Aorta (tissue), 5 donors: ENCODE measurements at places on chromosomes 4 and X. TPM values are rescaled to one million over a fixed set of nuclear protein-coding genes. Genes with fewer than 3 reads are reported as not detected.

The HTR2C gene
- not detected for total RNA-seq

The BEX4 gene
- total RNA-seq, result 39.6 TPM

The OTUD6A gene
- total RNA-seq, result not detected

The PDCL2 gene
- not detected for total RNA-seq

The SUPT20HL1 gene
- 0.15 TPM for total RNA-seq

The SSX2 gene
- not detected for total RNA-seq

The POLN gene
- total RNA-seq, result 3.2 TPM

DNA sequence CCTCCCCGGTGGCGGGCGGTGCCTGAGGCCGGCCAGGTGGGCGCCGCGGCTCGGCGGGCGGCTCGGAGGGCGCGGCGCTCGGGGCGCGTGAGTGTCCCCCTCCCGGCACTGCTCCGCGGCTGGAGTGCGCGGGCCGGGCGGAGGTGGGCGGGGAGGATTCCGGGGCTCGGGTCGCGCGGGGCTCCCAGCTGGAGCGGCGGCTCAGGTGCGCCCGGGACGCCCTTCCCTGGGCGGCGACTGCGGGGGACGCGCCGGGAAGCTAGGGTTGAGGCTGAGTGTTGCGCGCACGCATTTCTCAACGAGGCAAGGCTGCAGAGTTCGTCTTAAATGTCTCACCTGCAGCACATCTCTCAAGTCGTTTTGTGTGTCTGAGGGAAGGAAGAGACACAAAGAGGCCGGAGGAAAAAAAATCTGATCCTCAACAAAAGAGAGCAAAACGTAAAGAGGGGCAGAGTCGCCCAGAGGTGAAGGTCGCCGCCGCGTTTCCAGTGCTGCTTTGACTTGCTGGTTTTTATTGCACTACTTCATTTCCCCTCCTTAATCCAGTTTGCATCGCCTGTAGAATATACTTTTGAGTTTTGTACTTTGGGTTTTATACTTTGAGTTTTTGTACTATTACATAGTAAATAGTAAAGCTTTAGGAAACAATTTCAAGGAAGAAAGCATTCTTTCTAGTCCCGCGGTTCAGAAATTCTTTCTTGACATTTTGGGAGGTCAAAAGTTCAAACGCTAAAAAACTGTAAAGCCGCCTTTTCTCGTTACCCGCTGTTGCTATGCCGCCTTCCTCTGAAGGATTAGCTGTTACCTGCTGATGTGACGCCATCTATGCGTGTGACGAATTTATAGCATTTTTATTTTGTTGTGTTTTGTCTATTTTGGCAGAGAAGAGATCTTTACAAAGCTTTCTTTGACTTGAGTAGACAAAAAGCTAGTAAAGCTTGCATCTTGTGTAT lies 106.5 kb upstream of the STOX2 start:
- H3K36me3 ChIP-seq, result no peaks in the 10 kb centered on the region
- peak overlapping the region; percentile 31 for H3K4me3 ChIP-seq
- DNase-seq, result no peak
- no peaks in the 10 kb centered on the region for H3K4me1 ChIP-seq

DNA sequence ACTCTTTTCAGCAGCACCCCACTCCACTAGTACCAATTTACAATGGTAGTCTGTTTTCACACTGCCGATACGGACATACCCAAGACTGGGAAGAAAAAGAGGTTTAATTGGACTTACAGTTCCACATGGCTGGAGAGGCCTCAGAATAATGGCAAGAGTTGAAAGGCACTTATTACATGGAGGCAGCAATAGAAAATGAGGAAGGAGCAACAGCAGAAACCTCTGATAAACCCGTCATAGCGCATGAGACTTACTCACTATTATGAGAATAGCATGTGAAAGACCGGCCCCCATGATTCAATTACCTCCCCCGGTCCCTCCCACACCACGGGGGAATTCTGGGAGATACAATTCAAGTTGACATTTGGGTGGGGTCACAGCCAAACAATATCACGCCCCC lies 34.1 kb upstream of the MAGEA4 start:
- H3K27ac ChIP-seq, result no peak overlapping the region
- no peaks in the 10 kb centered on the region for H3K36me3 ChIP-seq
- no peaks in the 10 kb centered on the region for H3K4me1 ChIP-seq
- H3K27me3 ChIP-seq, result no peaks in the 10 kb centered on the region
- no peak for DNase-seq

GRCh38 chr4:7659429-7660175 lies 224.9 kb upstream of the PSAPL1 start:
- DNase-seq, result no peak
- H3K27me3 ChIP-seq, result no peaks in the 10 kb centered on the region
- no peak overlapping the region for H3K27ac ChIP-seq
- H3K4me3 ChIP-seq, result no peak overlapping the region
- H3K4me1 ChIP-seq, result no peaks in the 10 kb centered on the region

DNA sequence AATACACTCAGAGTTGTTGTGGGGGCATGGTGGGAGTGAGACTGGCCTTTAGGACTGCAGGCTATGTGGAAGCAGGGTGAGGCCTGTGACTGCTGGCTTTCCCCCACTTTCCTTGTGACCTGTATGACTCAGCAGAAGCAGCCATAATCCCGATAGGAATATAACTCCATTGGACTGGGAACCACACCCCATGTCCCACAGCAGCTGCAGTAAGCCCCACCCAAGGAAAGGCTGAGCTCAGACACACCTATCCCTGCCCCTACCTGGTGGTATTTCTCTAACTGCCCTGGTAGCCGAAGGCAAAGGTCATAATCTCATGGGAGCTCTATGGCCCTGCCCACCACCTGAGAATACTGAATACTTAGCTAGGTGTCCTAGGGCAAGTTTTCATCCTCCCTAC lies 169.3 kb downstream of the GC start:
- no peak overlapping the region for H3K4me3 ChIP-seq
- no peak for DNase-seq
- no peaks in the 10 kb centered on the region for H3K4me1 ChIP-seq
- H3K27ac ChIP-seq, result no peak overlapping the region
- H3K36me3 ChIP-seq, result no peaks in the 10 kb centered on the region
- no peaks in the 10 kb centered on the region for H3K27me3 ChIP-seq

DNA sequence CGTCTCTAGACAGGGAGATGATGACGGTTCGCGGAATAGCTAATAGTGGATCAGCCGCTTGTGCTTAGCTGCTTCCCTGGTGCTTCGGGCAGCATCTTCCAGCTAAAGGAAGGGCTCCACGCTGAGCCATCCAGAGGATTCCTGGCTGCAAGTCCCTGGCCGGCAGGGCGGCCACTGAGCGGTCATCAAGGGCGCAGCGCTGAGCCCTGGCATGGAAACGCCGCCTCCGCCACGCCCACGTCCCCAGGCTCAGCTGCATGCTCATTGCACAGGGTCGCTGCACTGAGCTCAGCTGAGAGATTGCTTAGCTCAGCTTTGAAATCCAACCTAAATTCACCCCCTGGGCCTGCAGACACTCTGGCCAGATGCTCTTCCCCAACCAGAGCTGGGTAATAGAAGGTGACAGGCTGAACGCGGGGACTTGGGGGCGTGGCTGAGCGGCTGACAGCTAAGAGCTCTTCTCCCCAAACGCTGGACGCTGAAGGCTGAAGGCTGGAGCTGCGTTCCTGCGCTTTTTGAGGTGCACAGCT lies 118.2 kb upstream of the KIT start:
- H3K4me3 ChIP-seq, result peak overlapping the region; percentile 8
- no peaks in the 10 kb centered on the region for H3K4me1 ChIP-seq
- no peak overlapping the region for H3K27ac ChIP-seq
- H3K36me3 ChIP-seq, result no peaks in the 10 kb centered on the region
- no peaks in the 10 kb centered on the region for H3K27me3 ChIP-seq

- no peak overlapping the region for H3K4me3 ChIP-seq
- H3K27ac ChIP-seq, result no peak overlapping the region
- H3K4me1 ChIP-seq, result no peaks in the 10 kb centered on the region
- no peak for DNase-seq
- no peaks in the 10 kb centered on the region for H3K36me3 ChIP-seq
Observed at GRCh38 chr4:35604252-35604651, 640.1 kb downstream of the ARAP2 start.

- H3K4me1 ChIP-seq, result no peaks in the 10 kb centered on the region
- no peaks in the 10 kb centered on the region for H3K36me3 ChIP-seq
- H3K27me3 ChIP-seq, result no peaks in the 10 kb centered on the region
- H3K27ac ChIP-seq, result no peak overlapping the region
- no peak overlapping the region for H3K4me3 ChIP-seq
Observed at GRCh38 chr4:78653655-78654054, 102.1 kb downstream of the ANXA3 start.

- no peaks in the 10 kb centered on the region for H3K4me1 ChIP-seq
- no peak overlapping the region for H3K4me3 ChIP-seq
- no peaks in the 10 kb centered on the region for H3K27me3 ChIP-seq
- DNase-seq, result no peak
- H3K36me3 ChIP-seq, result no peaks in the 10 kb centered on the region
Observed at GRCh38 chrX:105134273-105134672, 86.2 kb downstream of the TEX13A start.
